ENCODE measurements at places on chromosomes 5 and 9.

DNA sequence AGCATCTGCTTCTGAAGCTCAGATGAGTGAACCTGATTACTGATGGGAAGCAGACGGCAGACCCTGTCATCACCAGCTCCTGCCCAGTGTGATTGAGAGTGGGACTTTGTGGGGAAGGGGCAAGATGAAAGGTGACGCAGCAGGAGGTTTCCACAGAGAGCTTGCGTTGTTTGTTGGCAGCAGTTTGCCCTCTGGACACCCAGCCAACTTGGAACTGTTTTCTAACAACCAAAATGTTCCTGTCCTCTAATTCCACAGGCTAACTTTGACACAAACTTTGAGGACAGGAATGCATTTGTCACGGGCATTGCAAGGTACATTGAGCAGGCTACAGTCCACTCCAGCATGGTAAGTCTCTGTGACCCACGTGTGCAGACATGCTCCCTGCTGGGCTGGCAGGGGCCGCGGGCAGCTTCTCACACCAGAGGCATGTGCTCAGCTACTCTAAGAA, 20.9 kb downstream of the CYFIP2 start:
- DNase-seq, result no peak

DNA sequence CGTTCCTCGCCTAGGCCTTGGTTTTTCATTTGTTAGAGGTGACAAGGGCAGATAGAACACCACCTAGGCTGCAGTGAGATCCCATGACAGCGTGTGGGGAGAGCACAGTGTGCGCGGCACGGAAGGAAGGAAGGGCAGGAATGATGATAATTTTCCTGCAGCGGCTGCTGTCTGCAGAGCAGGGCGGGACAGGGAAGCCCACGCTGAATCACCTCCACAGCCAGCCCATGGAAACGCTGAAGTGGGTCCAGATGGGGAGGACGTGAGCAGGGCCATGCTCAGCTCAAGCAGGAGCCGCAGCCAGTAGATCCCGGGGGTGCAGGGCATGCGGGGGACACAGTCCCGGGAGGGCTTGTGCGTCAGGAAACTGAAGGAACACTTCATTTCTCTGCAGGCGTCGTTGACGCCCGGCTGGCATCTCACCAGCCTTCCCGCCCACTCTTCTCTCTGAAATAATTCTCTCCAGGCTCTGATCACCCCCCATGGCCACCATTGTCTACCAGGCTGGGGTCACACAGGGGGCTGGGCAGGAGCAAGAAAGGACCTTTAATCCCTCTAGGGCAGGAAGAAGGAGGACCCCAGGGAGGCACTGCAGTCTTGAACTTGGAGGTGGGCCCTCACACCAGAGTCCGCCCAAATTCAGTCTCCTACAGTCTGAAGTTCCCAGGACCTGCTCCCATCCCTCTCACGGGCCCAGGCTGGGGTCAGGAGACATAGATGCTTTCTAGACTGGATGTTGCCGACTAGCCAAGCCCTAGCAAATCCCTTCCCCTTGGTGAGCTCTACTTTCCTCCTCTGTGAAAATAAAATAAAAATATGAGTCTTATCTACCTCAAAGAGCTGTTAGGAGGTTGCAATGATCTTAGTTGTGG, 20.9 kb upstream of the SYNPO start:
- DNase-seq, result no peak

DNA sequence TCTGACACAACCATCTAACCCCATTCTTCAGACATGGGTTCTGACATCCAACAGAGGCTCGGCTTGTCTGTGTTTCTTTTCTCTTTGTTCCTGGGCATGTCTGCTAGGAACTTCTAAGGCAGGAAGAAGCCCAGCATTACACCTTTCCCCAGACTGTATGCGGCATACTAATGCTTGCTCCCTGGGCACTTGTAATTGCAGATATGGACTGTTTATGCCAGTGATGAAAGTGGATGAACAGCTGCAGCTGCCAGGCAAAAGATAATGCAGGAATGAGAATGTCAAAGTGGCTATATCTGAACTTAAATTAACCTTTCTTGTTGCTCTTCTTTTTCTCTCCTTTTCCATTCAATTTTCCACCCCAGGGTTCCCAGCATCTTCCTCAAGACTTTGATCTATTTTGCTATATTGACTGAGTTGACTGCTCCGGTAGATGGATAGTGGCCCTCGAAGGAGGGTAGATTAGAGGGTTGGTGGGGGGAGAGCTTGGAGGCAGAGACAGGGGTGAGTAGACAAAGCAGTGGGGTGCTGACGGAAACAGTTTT, 344.4 kb downstream of the MAN2A1 start:
- DNase-seq, result no peak

DNA sequence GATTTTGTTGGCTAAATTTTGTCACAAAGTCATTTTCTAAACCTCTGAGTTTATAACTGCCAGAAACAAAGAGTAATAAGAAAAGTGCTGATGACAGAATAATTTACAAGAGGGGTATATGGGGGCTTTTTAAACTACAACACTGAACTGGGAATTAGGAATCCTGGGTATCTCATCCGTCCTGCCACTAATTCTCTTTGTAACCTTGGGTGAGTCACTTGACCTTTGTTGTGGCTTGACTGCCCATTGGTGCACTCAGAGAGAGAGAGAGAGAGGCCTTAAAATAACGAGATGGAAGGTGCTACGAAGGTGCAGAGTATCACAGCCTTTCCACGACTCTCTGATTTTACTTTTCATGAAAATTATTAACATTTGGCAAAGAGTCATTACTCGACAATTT, 130.3 kb upstream of the CNTLN start:
- no peak for DNase-seq

- DNase-seq, result no peak
Measured at GRCh38 chr9:110143950-110144545, 63.9 kb downstream of the C9orf152 start.

DNA sequence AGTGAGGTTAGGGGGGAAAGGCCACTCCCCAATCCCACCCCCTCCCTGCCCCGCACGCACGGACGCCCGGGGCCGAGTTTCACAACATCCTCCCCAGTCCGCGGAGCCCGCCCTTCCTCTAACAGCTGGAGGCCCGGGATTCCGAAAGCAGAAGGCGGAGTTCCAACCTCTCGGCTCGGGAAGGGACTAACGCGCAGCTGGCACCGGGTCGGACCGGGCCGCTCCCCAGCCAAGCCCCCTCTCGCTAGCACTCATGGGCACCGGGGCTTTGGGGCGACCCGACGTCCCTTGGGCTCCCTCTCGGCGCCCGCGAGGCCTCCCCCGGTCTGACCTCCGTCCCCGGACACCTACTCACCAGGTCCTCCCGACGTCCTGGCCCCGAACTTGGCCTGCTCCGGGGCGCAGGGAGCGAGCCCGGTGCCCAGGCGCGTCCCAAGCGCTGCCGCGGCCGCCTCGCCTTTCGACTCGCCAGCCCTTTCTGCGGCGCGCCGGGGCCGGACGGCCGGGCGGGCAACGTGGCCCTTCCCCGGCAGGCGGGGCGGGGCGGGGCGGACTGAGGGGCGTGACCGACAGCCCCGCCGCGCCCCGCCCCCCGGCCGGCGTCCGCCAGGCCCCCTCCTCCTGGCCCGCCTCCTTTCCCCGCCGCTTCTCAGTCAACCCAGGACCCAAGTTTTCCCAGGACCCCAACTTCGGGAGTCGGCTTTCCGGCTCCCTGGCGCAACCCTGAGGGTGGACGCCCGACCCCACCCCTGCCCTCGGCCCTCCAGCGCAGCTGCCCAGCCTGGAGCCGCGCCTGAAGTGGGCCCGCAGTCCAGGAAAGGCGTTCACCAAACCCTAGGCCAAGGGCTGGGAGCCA, at the start of gene MGAT1:
TSS of gene MGAT1 (minus strand) at position 482 of the 856 bp plus-strand sequence. CDS start 9,835 bp downstream, outside the sequence.
- DNase-seq, result no peak

GRCh38 chr5:178538741-178539229, 51.4 kb downstream of the COL23A1 start:
- no peak for DNase-seq

- no peak for DNase-seq
Measured at GRCh38 chr5:177496070-177496726, 1.2 kb downstream of the PDLIM7 start.

DNA sequence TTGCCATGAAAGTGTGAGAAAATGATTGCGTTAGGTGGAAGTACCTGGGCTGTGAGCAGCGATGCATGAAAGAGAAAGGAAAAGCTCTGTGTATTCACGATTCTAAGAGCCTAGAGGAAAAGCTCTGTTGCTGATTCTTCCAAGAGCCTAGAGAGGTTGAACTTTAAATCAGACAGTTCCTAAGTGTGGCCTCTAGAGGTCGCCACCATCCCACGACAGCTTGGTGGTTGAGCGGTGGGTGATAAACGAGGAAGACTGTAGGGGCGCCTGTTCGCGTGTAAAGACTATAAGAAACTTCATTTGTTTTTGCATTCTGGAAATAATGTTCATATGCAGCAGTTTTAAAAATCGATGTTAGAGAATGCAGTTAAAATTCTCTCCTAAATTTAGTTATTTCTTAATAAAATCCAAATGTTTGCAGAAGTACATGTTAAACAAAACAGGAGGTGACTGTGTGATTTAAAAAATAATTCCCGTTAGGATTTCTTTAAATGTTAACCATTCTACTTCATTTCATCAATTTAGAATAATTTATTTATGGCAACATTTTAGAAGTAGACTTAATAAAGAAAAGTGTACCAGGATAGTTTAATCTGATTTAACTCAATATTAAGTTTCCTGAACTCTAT, 107.7 kb downstream of the TENT4A start:
- peak; percentile 89 for DNase-seq

DNA sequence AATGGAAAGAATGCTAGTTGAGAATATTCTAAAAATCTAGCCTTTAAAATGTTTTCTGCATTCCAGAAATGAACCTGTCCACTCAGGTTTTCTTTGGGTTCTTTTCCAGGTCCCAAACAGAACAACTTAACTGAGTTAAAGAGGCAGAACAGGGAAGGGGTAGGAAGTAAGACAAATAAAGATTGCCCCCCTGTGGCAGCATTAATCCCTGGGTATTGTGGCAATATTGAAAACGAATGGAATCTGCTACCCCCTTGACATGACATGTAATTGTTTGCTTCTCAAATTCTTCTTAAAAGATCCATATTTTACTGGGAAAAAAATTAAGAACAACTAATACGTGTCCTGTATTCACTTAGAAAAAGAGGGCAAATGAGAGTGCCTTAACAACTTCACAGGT, 9.3 kb upstream of the RBM22 start:
- DNase-seq, result no peak

- DNase-seq, result no peak
Measured at GRCh38 chr5:24525414-24525813, 119.4 kb downstream of the CDH10 start.

DNA sequence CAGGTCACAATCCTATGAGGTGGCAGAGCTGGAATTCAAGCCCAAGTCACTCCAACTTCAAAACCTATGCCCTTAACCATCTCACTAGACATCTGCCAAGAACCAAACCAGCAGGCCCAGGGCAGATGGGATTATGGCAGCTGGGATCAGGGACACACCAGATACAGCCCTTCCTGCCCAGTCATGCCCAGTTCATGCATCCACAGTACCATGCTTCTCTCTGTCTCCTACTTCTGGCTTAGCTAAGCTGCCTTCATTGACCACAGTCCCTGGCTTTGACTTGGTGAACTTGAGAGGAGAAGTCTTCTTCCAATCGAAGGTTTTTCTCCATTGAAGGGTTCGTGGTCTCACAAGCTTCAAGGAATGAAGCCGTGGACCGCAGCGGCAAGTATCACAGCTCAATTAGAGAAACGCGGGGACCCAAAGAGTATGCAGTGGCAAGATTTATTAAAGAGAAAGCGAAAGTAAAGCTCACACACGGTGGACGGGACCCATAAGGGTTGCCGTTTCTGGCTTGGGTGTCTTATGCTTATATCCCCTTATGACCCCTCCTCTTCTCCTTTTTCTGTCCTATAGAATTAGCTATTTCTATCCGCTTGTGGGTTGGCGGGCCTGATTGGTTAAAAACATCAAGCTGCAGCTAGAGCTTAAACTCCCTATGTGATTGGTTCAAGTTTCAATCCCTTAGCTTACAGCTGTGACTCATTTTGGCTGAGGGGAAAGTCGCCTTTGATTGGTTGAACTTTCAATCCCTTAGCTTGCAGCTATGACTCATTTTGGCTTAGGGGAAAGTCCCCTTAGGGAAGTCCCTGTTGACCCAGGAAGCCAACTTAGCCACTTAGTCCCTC, 101.2 kb downstream of the TRIM36 start:
- peak; percentile 5 for DNase-seq

DNA sequence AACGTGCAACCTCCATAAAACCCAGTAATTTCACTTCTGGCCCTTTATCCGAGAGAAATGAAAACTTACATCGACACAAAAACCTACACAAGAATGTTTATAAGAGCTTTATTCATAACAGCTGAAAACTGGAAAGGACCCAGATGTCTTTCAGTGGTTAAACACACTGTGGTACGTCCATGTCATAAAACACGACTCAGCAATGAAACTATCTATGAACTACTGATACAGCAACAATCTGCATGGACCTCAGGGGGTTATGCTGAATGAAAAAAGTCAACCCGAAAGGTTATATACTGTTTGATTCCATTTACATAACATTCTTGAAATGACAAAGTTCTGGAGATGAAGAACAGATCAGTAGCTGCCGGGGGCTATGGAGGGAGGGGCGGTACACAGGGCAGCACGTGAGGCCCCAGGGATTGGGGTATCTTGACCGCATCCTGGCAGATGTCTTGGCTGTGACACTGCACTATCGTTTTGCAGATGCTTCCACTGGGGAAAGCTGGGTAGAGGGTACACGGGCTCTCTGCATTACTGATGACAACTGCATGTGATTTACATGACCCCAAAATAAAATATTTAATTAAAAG, 4.1 kb downstream of the CCDC127 start:
- DNase-seq, result no peak

DNA sequence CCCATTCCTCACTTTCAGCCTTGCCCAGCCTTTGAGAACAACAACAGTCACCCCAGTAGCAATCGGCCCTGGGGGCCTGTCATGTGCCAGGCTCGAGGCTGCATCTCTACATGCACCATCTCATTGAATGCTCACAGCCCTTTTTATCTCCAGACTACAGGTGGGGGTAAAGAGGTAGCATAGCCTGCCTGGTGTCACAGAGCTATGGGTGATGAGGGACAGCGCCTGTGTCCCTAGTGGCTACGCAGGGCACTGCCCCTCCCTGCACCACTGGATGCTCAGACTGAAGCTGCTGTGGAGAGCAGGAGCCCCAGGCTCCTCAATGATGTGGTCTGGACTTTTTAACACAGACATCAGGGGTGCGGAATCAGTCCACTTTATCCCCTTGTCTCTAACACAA, 2.8 kb downstream of the CAMK2A start:
- DNase-seq, result no peak

DNA sequence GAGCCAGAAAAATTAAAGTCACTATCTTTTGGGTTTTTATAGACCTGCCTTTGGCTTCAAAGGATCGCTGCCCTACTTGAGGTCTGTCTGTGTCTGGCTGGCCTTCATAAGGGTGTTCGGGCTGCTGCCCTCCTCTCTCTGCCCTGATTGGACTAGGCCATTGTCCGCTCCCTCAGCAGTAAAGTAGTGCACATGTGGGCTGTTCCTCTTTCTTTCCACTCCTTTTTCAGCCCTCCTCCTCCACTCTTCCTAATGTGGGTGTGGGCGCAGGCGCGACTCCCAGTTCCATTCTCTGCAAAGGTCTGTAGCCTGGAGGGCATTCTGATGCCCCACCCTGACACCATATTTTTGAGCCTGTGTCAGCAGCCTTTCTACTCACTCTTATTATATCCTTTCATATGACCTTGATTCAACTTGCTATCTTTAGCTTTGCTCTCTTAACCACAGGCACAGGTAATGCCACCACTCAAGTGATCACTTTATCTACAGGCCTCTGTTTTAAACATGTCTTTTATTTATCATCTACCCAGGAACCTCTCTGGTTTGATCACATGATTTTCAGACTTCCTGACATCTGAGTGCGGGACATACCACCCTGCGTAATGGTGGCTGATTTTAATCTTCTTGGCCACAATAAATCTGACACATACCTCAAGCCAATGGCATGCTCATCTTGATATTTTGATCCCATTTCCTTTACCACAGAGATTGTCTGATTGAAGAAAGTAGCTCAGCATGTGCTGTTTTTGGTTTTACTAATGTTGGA, 144.5 kb downstream of the AOPEP start:
- DNase-seq, result no peak
